ENCODE measurements at places on chromosomes 11 and 22.

DNA sequence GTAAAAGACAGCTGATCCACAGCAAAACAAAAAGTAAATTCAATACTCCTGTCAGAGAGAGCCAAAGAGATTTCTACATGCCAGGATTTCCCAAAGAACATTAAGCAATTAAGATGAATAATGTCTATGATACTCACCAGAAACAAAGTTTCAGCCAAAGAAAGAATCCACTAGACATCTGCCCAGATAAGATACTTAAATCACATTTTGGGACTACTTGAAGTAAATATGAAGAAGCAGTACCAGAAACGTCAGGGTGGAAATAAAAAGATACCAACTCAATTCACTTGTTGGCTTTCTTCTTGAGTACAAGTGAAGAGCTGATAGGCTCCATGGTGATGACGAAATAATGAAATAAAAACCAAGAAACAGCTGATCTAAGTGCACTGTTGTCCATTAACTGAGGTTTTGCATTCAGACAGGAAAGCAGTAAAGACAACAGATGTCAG lies 31.6 kb upstream of the ARHGAP32 start:
- no peak for DNase-seq

DNA sequence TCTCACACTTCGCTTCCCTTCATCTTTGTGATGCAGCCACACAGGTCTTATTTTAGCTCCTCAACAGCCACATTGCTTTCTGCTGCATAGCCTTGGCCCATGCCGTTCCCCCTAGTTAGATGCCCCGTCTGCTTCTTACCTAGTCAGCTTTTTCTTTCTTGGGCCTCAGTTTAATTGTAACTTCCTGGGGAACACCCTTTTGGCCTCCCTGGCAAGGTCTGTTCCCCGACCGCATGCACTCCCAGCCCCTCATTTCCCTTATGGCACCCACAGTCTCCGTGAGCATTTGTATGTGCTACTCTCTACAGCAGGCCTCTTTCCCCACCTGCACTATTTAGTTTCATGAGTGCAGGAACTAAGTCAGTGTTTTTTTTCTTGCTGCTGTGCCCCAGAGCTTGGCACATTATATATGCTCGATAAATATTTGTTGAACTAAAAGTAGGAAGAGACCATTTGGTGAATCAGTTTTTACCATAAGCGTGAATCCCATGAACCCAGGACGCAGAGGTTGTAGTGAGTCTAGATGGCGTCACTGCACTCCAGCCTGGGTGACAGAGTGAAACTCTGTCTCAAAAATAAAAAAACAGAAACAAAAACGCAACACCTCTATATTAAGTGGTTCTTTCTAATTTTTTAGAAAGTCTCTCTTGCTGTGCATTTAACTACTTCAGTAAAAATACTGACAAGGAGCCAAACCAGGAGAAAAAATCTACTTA lies 38.5 kb downstream of the TNRC6B start:
- peak; percentile 25 for DNase-seq

GRCh38 chr11:336659-337198 lies 16.1 kb upstream of the IFITM3 start:
- no peak for DNase-seq

DNA sequence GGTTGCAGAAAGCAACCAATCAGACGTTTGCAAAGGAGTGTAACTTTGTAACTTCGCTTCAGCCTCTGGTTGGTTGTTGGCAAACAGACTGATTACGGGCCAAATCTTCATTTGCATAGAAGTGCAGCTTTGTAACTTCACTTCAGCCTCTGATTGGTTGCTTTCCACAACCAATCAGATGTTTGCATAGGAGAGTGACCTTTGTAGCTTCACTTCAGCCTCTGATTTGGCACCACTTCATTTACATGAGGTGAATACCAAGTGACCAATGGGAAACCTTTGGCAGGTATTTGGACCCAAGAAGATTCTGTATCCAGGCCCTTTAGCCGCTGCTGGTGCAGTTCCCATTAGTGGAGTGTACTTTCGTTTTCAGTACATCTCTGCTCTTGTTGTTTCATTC lies 16.0 kb downstream of the USP47 start:
- no peak for DNase-seq

DNA sequence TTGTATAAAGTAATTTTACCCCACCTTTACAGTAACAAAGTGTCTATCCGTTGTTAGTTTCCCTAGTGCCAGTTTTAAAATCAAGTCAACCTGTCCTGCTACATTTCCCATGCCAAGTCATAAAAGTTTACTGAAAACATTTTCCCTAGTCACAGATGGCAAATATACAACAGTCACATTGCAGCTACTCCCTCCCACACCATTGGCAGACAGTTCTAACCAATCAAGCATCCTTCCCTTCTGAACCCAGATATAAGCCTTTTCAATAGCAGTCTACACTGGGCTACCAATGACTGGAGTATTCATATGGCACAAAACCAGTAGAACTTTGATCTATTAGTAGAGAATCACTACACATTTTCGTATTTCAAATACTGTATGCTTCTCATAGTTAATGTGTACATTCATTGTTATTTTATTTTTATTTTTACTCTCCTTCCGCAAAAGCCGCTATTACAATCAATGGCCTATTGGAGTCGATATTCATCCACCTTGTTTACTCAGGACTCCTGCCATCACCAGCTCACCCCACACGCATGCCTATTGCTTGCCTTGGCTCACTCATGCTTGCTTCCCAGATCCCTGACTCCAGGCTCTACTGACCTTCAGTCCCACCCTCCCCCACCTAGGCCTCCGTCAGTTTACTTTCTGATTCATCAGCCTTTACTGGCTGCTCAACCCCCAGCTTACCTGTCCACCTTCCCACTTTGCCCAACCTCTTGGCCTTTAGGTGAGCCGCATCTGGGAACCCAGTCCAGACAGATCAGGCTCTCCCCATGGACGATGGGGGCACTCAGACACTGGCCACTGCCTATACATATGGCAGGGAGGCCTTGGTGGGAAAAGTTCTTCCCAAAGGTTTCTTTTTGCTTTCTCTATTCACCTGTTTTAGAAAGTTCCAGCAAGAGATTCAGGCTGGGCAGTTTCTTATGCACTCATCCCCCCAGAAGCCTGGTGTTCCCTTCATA lies 408.4 kb downstream of the SOX6 start:
- no peak for DNase-seq

DNA sequence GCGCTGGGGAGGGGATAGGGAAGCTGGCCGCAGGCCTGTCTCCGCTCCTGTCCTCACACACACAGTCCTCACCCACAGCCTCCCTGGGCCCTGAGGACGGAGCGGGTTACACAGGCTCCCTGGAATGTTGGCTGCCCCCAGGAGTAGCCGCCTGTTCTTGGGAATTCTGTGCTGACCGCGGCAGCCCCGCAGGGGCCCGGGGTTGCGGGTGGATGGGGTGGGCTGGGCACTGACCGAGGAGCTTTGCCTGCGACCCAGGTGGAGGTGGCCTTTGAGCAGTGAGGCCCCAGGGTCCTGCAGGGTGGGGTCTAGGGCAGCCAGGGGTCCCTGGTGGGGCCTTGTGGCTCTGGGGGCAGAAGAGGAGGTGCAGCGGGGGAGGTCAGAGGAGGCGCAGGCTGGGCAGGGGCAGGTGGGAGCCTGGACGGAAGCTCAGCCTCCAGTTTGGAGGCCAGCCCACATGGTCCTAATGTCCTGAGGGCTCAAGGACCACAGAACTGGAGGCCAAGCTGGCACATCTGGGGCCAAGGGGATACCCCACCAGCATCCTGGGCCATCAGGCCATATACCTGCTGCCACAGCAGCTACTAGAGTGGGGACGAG lies 6.6 kb upstream of the MRGPRG start:
- no peak for DNase-seq

- no peak for DNase-seq
Measured at GRCh38 chr22:29916007-29916544, 33.1 kb downstream of the MTMR3 start.

DNA sequence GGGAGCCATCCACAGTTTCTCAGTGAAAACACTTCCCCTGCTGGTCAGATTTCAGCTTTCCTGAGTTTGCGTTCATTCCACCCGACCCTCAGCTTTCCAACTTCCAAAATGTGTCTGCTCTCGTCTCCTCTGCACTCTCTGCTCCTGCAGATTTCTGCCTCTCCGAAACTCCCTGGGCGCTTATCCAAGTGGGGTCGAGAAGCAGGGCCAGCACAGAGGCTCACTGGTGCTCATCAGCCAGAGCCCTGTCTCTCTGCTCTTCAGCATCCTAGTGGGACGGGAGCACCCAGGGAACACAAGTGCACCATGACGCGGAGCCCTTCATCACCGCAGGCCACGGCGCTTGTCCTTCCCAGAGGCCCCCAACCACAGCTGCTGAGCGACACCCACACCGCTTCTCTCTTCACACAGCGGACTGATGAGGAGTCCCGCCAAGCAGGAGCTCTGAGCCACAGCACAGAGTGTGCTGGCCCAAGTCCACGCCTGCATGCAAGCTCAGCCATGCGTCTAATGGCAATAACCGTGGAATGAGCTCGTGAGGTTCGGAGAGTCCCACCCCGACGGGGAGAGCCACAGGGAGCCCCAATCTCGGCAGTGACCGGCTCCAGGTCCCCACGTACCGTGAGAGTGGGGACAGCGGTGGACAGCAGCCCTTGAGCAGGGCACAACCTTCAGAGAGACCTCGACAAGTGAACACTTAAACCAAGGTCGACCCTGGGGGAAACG lies 27.9 kb upstream of the MOB2 start:
- no peak for DNase-seq

DNA sequence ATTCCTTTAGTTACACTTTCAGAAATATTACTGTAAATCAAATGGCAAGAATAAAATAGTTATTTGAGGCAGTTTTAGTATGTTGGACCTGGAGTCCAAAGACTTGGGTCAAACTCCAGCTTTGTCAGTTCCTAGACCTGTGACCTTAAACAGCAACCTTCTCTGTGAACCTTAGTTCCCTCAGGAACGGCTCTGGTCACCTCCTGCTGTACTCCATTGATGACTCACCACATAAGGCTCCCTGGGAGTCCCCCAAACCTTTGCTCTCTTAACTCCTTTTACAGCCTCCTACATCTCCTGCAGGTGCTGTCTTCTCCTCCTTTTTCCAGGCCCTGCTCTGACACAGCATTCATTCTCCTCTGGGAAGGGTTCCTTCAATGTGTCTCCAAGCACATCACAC lies 29.1 kb downstream of the LIMK2 start:
- no peak for DNase-seq

GRCh38 chr22:40056154-40056553 lies 61.4 kb downstream of the FAM83F start:
- DNase-seq: no peak

DNA sequence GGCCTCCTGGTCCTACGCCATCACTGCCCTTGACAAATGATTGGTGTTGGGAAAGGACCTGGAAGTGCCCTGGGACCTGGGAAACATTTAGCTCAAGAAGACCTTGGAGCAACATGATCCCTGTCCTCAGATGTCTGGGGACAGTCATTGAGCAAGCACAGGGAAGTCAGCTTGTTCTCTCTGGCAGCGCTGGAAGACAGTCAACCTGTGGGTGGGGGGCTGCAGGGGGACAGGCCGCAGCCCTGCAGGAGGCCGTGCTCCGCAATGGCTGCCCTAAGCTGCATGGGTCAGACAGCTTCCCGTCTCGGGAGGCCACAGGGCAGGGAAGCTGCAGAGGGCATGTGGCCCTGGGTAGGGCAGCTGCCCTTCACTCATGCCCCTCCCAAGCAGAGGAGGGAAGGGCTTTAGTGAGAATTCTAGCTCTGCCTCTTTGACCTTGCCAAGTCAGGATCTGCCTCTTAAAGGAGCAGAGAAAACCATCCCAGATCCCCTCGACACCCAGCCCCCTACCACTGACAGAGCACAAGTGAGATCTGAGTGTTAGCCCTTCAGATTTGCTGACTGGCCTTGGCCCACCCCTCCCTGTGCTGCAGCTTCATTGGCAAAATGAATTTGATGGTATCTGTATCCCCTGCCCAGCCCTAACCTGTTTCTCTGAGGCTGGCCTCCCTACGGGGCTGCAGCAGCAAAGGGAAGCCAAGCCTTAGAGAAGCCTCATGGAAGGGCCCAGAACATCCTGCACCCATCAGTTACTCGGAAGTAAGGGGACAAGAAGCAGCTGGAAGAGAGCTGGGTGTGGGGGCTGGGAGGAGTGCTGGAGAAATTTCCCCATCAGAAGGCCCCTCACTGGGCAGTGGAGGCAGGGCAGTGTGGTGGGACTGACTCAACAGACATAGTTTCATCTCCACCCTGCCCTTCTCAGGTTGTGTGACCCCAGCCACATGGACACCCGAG lies 6.2 kb upstream of the SREBF2 start:
- DNase-seq: no peak

DNA sequence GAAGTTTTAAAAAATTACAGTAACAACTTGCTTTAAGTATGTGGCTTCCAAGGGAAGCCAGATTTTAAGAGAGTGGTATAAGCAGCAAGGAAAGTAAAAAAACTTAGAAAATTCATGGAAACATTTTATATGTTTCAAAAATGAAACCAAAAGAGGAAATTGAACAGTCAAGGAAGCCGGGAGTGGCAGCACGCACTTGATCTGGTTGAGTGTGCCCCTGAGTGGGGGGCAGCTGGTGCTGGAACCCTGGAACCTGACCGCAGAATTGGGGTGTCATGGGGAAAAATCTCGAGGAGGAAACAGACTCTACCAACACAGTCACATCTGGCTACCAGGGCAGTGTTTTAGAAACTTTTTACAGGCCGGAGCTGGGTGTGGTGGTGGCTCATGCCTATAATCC lies 14.0 kb downstream of the MICALL1 start:
- DNase-seq: no peak

DNA sequence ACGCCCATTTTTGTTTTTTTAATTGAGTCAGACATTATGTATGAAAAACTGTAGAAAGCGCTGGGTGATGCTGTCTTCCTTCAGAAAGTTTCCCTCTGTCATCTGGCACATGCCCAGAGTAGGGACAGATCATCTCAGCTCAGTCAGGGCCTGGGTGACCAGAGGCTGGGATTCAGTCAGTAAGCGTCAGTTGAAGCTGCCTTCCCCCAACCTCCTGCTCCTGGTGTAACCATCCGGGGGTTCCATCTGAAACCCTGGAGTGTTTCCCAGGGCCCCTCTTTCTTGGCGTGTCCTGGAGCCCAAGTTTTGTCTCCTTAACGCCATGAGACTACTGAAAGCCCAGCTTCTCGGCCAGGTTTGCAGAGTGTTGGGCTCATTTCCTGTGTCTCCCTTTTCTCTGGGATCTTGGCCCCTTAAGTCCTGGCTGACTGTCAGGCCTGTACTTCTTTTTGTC lies 10.7 kb downstream of the PPFIA1 start:
- DNase-seq: no peak

GRCh38 chr11:64223001-64223651 lies 2.9 kb downstream of the TRPT1 start:
- no peak for DNase-seq

- no peak for DNase-seq
Measured at GRCh38 chr11:79059141-79059540, 381.7 kb downstream of the TENM4 start.

DNA sequence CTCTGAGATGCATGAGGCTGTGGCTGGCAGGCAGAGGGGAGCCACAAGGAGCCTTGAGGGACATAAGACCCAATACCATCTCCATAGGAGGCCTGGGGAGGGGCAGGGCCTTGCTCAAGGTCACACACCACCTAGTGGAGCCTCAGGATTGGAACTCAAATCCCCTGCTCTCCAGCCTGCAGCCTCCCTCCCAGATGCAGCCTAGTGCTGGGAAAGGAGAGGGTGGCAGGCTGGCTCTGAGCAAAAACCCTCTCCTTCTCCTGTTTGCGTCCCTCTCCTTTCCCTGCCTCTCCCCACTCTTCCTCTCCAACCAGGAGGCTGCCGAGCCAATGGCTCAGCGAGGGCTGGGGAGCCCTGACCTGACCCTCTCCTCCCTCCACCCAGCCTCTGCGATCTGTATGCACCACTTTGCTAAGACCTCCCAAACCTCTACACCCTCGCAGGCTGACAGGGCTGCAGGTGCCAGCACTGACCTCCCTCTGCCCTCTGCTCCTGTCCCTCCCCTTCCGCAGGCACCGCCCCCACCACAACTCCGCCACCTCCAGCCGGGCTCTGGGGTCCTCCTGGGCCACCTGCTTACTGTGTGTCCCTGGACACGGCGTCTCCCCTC lies 14.7 kb downstream of the IGLL1 start:
- DNase-seq: no peak
